ENCODE measurements at places on chromosomes 6 and 20.

- DNase-seq, result no peak
Measured at GRCh38 chr6:13535306-13535705, 39.1 kb upstream of the SIRT5 start.

DNA sequence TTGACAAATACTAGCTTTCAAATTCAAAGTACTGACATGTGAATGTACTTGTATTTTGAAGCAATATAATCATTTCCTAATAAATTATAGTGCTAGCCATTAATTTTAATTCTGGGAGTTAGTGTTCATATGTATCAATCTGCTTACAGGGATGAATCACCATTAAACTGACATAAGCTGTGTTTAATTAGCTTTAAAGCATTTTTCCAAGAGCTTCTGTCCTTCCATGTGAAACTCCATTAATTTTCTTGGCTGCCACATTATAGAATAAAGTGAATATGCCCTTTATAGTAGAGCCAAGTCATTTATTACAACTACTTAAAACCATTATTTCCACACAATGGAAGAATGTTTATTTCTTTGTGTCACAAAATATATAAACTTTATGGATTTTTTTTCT, 150.8 kb downstream of the COL21A1 start:
- no peak for DNase-seq

- DNase-seq, result no peak
Measured at GRCh38 chr6:159168536-159169192, 536 bp upstream of the FNDC1 start.

DNA sequence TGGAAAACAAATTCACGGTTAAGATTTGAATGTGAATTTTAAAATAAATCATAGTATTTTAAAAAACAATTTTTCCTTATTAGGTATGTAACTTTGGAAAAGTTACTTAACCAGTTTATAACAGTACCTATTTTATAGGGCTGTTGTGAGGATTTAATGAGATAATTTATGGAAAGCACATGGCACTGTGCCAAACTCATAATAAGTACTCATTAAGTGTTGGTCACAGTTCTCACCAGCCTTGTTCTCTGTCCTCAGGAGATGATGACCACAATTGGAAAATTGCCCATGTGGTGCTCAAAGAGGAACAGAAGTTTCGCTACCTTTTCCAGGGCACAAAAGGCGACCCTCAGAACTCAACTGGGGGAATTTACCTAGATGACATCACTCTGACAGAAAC, 39.6 kb downstream of the MEP1A start:
- DNase-seq, result no peak

DNA sequence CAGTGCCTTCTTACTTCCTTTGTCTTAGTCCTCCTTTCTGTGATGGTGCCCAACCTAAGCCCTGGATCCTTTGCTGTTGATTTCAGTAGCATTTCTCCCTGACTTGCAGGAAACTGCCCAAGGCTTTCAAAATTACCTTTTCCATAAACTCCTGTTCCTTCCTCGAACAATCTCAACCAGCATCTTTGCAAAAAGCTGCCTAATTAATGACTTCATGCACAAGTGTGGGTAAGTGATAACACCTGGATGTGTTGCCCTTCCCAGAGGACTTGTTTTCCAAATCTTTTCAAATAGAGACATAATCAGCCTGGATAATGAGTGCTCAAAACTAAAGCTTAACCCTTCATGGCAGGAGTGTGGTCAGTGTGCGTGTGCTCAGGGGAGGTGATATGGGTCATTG, 118.0 kb downstream of the PCSK2 start:
- no peak for DNase-seq

GRCh38 chr6:110255211-110255750, 75.1 kb downstream of the CDC40 start:
- DNase-seq, result no peak

Measured in NCI-H510A (cell line).